Dermis microvascular lymphatic vessel endothelial cell (primary cell): ENCODE measurements at places on chromosomes 13 and 19.
A peak's percentile ranks its signal among the peaks of the same experiment; 100 is the strongest.

GRCh38 chr13:19817106-19817505 is 34.4 kb upstream of the PSPC1 start:
- DNase-seq, result no peak

GRCh38 chr19:1068009-1069001 is 1.3 kb downstream of the ARHGAP45 start:
- no peak for DNase-seq

DNA sequence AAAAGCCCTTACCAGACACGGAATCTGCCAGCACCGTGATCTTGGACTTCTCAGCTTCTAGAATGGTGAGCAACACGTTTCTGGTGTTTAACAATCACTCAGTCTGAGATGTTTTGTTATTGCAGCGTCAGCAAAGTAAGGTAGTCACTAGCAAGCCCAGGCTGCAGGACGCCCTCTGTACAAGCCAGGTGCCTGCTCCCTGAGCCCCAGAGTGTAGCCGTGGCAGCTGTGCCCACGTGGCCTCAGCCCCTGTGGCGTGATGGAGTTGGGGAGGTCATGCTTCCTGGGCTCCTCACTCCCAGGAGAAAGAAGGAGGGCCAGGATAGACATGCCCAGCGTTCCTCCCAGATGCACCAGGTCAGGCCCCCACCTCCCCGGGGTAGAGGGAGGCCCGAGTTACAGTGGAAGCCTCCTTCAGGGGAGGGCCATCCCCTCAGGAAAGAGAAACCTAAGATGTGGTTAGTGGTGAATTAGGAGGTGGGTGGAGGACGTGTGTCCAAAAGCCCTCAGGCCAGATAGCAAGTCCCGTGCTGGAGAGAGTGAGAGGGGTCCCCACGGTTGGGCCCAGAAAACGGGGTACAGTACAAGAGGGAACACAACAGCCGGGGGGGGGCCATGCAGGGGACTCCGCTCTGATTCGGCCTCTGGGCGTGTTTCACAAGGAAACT is 169.6 kb upstream of the SOX1 start:
- no peak for DNase-seq

- DNase-seq, result no peak
These were observed 112.8 kb downstream of the CRYL1 start for GRCh38 chr13:20412691-20413355.

DNA sequence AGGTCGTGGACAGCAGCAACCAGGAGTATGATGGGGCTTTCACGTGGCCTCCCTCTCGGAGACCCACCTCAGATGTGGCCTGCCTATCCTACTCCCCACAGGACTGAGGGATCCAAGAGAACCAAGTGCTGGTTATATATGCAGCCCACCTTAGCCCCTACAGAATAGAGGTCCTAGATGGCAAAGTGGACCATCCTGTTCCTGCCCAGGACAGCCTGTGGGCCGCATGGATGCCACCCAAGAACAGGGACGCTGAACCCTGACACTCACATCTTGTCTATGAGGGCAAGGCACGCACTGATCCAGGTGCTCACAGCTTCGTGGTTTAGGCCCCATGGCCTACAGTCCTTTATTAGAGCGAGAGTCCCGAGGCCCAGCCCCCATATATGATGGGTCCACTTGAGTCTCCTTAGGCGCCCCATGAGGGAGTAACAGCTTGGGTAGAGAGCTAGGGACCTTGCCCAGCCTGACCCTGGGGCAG is 1.5 kb upstream of the SLC27A5 start:
- DNase-seq, result no peak

- no peak for DNase-seq
These were observed 1378.7 kb upstream of the PRR20A start for GRCh38 chr13:55761986-55762385.

DNA sequence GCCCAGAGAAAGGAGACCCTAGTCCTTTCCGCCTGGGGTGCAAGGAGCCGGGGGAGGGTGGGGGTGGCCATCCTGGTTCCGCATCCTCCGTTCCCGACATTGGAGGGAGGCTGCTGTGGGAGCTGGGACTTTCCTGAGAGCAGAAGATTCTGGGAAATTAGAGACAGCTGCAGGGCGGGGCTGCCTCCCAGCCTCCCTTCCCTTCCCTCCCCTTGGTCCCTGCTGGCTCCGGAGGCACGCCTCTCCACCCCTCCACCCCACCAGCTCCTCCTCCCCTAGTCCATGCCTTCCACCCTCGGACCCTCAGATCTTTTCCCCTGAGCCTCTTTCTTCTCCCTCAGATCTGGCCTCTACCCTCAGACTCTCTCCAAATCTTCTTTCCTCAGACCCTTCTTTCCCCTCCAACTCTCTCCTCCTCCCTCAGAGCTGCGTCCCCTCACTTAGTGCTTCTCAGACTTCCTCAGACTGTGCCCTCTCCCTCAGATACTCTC is 3.1 kb upstream of the BCL3 start:
- DNase-seq, result no peak

DNA sequence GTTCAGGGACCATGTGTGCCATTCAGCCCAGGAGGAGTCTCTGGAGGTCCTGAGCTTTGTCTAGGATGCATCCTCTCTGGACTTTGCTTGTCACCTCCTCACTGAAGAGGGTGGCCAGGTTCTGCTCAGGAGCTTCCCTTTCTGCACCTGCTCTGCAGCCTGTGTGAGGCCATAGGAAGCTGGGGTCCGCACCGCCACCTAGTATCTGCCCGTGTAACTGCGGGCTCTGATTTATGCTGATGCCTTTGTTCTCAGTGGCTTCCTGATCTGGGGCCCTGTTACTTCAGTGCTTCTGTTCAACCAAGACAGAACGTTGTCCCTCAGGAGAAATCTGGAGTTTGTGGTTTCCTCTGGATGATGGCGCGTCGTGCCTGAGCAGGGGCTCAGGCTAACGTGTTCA is 15.5 kb downstream of the ZNF610 start:
- DNase-seq, result no peak

DNA sequence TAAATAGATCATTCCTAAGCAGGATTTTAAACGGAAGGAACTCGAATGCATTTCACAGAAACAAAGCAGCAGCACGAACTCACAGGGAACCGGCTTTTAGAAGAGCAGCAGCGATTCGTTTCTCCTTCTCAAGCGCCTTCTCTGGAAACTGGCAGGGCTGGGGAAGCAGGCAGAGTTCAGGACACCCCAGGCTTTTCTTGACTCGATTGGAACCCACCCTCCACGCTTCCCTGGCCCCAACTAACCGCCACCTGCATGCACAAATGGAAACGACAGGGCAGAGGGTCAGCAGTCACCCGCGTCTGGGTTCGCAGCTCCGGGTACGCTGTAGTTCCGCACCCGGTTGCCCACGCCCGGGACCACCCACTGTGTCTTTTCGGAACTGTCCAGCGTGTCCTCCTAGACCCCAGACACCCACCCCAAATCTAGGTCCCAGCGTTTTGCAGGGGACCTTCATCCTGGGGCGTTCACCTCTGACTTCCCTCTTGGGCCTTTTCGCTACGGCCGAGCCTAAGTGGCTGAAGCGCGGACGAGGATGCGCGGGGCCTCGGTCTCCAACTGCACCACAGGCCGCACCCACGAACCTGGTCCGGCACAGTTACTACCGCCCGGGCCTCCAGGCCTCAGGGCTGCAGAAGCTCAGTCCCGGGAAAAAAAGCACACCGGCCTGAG is 500 bp downstream of the ZFP30 start:
- DNase-seq, result peak; percentile 57

DNA sequence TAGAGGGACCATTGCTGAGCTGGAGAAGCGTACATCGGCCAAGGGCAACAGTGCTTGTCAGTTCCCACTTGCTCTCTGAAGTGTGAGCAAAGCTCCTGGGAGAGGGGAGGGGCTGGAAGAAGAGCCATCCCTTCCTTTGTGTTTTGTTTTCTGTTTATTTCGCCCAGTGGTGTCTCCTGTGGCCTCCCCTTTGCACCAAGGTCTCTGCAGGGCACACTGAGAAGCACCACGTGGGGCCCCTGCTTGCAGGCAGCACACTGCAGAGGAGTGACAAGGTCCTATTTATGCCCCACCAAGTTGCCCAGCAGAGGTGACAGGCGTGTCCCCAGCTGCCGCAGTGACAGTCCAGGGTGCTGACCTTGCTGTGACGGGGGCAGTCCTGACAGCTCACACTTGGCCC is 24.0 kb downstream of the GRIN2D start:
- DNase-seq, result no peak

- peak; percentile 58 for DNase-seq
These were observed 653 bp downstream of the MVB12A start for GRCh38 chr19:17420475-17420924.

DNA sequence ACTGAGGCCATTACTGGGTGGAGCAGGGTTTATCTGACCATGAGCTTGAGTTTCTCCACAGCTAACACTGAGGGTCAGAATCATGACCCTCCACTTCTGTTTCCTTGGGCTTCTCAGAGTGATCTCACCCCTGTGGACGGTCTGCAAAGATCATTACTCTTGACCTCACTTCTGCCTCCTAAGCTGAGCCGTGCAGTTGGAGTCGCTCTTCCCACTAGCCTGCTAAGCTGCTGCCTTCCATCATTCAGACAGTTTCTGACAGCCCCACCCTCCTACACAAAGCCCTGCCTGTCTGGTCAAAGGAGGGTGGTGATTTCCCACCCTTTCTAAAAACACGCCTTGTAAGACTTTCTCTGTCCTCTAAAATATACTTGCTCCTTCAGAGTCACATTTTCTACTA is 9.3 kb upstream of the FRY start:
- DNase-seq, result no peak

DNA sequence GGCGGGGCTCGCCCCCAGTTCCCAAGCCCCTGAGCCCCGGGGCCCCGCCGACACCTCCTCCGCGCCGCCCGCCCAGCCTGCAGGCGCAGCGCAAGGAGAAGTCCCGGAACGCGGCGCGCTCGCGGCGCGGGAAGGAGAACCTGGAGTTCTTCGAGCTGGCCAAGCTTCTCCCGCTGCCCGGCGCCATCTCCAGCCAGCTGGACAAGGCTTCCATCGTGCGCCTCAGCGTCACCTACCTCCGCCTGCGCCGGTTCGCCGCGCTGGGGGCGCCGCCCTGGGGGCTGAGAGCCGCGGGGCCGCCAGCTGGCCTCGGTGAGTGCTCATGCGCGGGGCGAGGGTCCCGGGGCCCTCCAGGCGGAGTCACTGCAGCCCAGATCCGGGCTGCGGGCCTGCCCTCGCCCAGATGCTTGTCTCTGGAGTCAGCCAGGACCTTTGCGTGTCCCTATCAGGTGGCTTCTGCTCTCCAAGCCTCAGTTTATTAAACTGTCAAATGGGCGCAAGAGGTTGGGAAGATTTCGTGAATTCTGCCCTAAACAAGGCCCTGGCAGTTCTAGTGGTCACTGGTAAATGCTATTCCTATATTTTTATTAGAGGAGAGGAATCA is 2.0 kb downstream of the NPAS1 start:
- no peak for DNase-seq

GRCh38 chr13:110475550-110476219 is 85.8 kb downstream of the RAB20 start:
- DNase-seq, result no peak

DNA sequence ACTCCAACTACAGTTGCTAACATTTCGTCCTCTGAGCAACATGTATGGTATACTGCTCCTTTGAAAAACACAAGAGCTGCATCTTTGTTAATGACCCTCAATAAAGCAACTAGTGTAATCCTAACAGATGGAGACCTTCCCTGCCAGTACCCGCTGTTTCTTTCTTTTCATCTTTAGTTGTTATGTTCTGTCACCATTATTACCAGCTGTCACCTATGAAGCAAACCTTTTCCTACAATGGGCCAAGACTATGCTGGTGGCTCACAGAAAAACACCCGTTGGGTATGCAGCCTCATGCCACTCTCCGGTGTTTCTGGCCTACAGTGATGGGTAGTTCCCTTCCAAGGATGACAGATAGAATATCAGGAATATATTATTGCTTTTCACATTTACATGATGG is 29.7 kb upstream of the CYSLTR2 start:
- no peak for DNase-seq

DNA sequence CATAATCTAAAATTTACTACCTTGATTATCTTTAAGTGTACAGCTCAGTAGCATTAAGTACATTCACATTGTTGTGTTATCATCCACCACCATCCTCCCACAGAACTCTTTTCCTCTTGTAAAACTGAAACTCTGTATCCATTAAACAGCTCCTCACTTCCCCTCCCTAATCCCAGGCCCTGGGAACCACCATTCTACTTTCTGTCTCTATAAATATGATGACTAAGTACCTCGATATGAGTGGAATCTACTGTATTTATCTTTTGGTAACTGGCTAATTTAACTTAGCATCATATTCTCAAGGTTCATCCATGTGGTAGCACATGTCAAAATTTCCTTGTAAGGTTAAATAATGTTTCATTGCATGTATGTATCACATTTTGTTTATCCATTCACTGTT is 49.0 kb upstream of the POMP start:
- DNase-seq, result no peak

DNA sequence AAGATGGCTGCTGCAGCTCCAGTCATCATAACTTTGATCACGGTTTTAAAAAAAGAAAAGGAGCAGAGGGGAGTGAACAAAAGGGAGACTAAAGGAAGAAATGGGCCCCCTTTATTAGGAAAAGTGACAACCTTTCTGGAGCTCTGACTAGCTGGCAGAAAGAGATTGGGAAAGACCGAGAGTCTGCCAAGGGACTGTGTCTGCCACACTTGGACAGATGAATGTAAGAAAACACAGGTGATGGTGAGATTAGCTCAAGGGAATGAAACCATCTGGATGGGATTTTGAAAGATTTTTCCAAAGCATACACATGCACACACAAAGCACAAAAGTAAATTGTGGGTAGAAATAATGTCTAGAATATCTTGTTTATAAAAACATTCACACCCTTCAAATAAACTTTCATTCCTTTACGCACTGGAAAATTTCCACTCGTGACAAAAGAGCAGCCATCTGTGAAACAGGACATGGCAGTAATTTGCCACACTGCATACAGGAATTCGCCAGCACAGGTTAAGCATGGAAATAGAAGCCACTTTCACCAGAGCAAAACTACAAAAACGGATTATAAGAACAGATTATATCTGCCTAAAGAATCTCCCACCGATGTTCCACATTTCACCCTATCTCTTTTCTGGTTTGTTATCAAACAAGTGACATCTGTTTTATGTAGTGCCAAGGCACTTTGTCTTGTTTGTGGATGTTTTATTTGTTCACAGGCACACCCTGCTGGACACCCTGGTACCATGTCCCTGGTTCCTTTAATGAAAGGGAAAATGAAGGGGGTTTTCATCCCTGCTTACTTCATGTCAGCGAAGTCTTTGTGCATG is 819.5 kb downstream of the DIAPH3 start:
- DNase-seq, result no peak

- DNase-seq, result no peak
These were observed 195.4 kb downstream of the LACC1 start for GRCh38 chr13:44075113-44075512.
